H9 (cell line): ENCODE measurements at places on chromosomes 3 and 15. TPM values are rescaled to one million over a fixed set of nuclear protein-coding genes. Genes with fewer than 3 reads are reported as not detected.

DNA sequence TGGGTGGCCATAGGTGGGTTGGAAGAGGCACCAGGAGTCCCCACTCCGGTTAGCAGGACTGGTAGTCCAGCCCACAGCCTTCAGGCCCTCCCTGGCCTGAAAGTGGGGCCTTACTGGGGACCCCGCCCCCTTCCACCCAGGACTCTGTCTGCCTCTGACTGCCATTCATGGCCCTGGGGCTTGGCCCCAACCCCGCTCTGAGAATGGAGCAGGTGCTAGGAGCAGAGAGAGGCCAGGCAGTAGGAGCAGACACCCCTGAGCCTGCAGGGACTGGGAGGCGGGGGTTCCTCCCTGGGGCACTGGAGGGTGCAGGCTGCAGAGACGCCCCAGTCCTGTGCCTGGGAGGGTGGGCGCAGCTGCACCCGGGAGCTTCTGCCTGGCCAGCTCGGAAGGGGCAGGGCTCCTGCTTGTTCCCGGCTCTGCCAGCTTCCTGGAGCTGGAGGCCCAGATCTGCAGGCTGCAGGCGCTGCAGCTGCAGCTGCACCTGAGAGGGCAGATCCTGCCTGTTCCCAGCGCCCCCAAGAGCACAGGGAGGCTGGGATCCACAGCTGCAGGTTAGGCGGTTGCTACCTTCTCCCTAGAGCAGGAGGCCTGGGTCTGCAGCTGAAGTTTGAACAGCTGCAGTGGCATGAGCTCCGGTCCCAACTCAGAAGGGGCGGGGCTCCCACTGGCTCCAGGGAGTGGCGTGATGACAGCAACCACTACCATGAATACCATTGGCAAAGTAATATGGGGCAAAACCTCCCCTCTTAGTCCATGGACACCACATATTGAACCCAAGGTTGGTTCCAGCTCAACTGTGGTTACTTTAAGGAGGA is 194.7 kb downstream of the SQOR start:
- H3K36me3 ChIP-seq, result 0 out of 2 replicates have a peak, but pooled peaks cover 6% of the 10 kb centered on the region
- H3K4me1 ChIP-seq, result no peaks in the 10 kb centered on the region
- H3K27me3 ChIP-seq, result no peaks in the 10 kb centered on the region

DNA sequence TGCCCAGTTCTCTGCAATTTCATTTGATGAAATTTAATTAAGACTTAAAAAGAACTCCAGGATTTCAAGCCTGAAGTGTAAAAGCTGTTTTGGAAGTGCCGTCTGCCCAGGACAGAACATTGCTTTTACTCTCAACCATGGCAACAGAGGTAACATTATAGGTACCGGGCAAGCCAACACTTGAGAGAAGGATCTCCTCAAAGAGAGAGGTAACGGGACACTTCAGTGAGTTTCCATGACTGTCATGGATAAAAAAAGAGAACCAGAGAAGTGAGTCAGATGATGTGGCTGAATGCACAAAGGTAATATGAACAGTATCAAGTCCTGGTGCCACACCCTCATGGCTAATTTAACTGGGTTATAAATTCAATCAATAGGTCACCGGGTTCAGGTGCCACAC is 130.2 kb upstream of the LMOD3 start:
- no peaks in the 10 kb centered on the region for H3K36me3 ChIP-seq
- H3K27ac ChIP-seq, result no peak overlapping the region
- H3K4me1 ChIP-seq, result no peaks in the 10 kb centered on the region; the same call in 1 of the 2 replicates

GRCh38 chr15:57358571-57358970 is 17.7 kb upstream of the CGNL1 start:
- H3K4me1 ChIP-seq, result peaks cover 8% of the 10 kb centered on the region; the same call in 1 of the 2 replicates
- no peaks in the 10 kb centered on the region for H3K27me3 ChIP-seq
- H3K36me3 ChIP-seq, result no peaks in the 10 kb centered on the region
- no peak for DNase-seq

GRCh38 chr3:28036599-28037575 is 204.5 kb upstream of the CMC1 start:
- DNase-seq, result no peak
- no peaks in the 10 kb centered on the region for H3K4me1 ChIP-seq
- H3K36me3 ChIP-seq, result peaks cover 32% of the 10 kb centered on the region
- no peak overlapping the region for H3K27ac ChIP-seq
- no peak overlapping the region for H3K4me3 ChIP-seq

- H3K27me3 ChIP-seq, result no peaks in the 10 kb centered on the region
- DNase-seq, result no peak
- H3K4me1 ChIP-seq, result no peaks in the 10 kb centered on the region
- no peak overlapping the region for H3K27ac ChIP-seq
- peaks cover 20% of the 10 kb centered on the region for H3K36me3 ChIP-seq
These were observed 29.5 kb downstream of the SEC62 start for GRCh38 chr3:169996063-169996462.

DNA sequence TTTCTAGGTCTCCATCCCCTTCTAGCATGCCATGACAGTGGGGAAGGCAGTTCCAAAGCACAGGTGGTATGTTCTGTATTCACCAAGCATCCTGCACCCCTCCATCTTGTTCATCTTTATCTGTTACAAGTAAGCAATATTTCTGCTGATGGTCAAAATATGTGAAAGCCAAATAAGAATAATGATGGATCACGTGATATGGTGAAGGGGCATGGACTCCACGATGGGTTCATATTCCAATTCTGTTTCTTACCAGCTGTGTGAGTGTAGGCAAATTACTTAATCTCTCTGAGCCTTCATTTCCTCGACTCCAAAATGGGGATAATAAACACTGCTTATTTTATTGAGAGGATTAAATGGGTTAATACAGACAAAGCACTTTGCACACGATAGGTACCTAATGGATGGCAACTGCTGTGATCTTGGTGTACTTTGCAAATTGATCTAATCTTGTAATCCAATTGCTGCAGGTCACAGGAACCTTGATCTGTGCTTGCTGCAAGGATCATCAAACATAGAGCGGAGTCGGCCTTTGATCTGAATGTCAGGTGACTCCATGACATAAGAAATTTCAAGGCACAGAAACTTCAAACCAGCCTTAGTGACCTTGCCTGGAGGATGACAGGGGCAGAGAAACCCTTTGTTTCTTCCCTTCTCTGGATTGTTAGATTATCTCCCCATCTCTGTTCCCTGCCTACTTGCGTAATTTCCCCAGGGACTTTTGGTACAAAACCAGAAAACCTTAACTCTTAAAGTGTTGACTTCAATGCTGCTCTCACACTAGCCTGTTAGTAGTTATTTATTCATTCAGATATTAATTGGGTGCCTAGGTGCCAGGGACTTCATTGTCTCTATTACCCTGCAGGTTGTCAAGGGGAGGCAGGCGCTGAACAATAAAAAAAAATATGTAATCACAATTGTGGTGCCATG is 25.8 kb downstream of the SIAH2 start:
- no peaks in the 10 kb centered on the region for H3K27me3 ChIP-seq
- H3K4me1 ChIP-seq, result 0 out of 2 replicates have a peak, but pooled peaks cover 4% of the 10 kb centered on the region
- H3K36me3 ChIP-seq, result peaks cover 2% of the 10 kb centered on the region; the same call in 1 of the 2 replicates
- DNase-seq, result no peak
- H3K27ac ChIP-seq, result no peak overlapping the region

DNA sequence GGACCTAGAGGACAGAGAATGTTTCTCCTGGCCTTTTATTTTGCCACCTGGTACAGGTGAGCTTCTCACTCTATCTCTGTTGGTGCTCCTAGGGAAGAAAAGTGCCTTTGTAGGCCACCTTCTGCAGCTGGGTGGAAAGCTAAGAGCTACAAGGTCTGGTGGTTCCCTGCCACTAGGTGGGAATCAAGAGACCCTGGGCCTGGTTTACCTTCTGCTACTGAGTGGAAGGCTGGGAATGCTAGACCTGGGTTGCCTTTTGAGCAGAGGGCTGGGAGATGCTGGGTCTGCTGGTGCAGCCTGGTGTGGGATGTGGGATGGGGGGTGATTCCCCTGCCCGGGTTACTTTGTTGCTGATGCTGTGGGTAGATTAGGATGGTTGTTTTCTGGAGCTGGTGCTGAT is 72.6 kb downstream of the EBLN2 start:
- no peak overlapping the region for H3K27ac ChIP-seq
- no peaks in the 10 kb centered on the region for H3K36me3 ChIP-seq
- no peak overlapping the region for H3K4me3 ChIP-seq
- H3K27me3 ChIP-seq, result no peaks in the 10 kb centered on the region

DNA sequence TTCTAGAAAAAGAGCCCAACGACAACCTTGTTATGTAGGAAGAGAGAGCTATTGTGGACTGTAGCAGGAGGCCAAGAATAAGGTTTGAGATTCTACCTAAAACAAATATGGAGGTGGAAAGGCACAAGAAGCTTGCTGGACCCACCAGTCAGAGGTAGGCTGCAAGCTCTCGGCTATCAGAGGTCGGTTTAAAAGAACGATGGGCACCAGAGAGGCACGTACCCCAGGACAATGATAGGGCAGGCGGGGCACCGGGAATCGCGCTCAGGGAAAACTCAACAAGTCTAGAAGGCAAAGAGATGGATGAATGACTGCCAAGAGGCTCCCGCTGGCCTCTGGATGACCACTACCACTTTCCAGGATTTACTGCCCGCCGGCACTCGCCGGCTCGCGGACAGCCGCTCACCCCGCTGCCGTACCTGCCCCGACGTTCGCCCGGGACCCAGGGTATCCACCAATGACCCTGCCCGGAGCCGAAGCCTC is 1.1 kb downstream of the HDGFL3 start:
- peaks cover 2% of the 10 kb centered on the region; the same call in 1 of the 2 replicates for H3K4me1 ChIP-seq
- DNase-seq, result peak; percentile 34

GRCh38 chr3:181921220-181921619 is 209.5 kb downstream of the SOX2 start:
- no peak overlapping the region for H3K27ac ChIP-seq
- no peak overlapping the region for H3K4me3 ChIP-seq
- no peaks in the 10 kb centered on the region for H3K27me3 ChIP-seq

GRCh38 chr15:63135281-63135680 is 13.6 kb downstream of the LACTB start:
- no peaks in the 10 kb centered on the region for H3K27me3 ChIP-seq
- no peaks in the 10 kb centered on the region; the same call in 1 of the 2 replicates for H3K36me3 ChIP-seq
- no peaks in the 10 kb centered on the region for H3K4me1 ChIP-seq
- no peak overlapping the region for H3K27ac ChIP-seq
- H3K4me3 ChIP-seq, result no peak overlapping the region

- no peak overlapping the region for H3K27ac ChIP-seq
- H3K36me3 ChIP-seq, result no peaks in the 10 kb centered on the region
- H3K4me1 ChIP-seq, result peaks cover 8% of the 10 kb centered on the region
- no peaks in the 10 kb centered on the region for H3K27me3 ChIP-seq
These were observed 69.2 kb upstream of the ICE2 start for GRCh38 chr15:60548101-60548500.

- no peaks in the 10 kb centered on the region for H3K36me3 ChIP-seq
- H3K4me3 ChIP-seq, result no peak overlapping the region
- H3K27me3 ChIP-seq, result no peaks in the 10 kb centered on the region
- peak; percentile 48 for DNase-seq
- H3K27ac ChIP-seq, result no peak overlapping the region
- peaks cover 3% of the 10 kb centered on the region; the same call in 1 of the 2 replicates for H3K4me1 ChIP-seq
These were observed 114.3 kb upstream of the ARHGEF3 start for GRCh38 chr3:56915966-56916586.

- peaks cover 26% of the 10 kb centered on the region for H3K36me3 ChIP-seq
- DNase-seq, result no peak
- H3K4me1 ChIP-seq, result no peaks in the 10 kb centered on the region
- H3K4me3 ChIP-seq, result peak overlapping the region; percentile 72
- no peaks in the 10 kb centered on the region for H3K27me3 ChIP-seq
These were observed 6.8 kb downstream of the PRRT3 start for GRCh38 chr3:9945358-9945757.

GRCh38 chr3:174710612-174711011 is 148.5 kb upstream of the NAALADL2 start:
- no peaks in the 10 kb centered on the region for H3K27me3 ChIP-seq
- peaks cover 2% of the 10 kb centered on the region; the same call in 1 of the 3 replicates for H3K36me3 ChIP-seq
- H3K4me1 ChIP-seq, result no peaks in the 10 kb centered on the region

- H3K4me3 ChIP-seq, result peak overlapping the region; percentile 80
- H3K36me3 ChIP-seq, result no peaks in the 10 kb centered on the region
- DNase-seq, result peak; percentile 86
- no peaks in the 10 kb centered on the region; the same call in 1 of the 2 replicates for H3K27me3 ChIP-seq
- H3K4me1 ChIP-seq, result peaks cover 3% of the 10 kb centered on the region; the same call in 1 of the 2 replicates
These were observed 87.0 kb upstream of the ALDH1L1 start for GRCh38 chr3:126267169-126267975.

GRCh38 chr15:38076786-38077185 is 142.3 kb downstream of the TMCO5A start:
- H3K4me1 ChIP-seq, result no peaks in the 10 kb centered on the region
- no peaks in the 10 kb centered on the region for H3K36me3 ChIP-seq
- peak; percentile 55 for DNase-seq
- H3K4me3 ChIP-seq, result no peak overlapping the region

DNA sequence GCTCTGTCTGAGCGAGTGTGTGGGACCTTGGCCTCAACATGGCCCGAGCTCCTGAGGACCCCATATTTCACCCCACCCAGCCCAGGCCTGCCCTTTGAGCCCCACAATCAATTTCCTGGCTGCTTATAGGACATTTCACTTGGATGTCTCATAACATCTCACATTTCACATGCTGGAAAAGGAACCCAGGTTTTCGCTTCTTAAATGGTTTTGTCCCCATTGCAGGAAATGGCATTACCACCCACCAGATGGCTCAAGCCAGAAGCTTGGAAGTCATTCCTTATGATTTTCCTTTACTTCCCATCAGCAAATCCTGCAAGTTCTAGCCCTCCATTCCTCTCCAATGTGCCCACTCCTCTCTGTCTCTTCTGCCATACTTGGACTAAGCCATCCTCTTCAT is 14.9 kb downstream of the ITGA11 start:
- DNase-seq, result peak; percentile 4
- no peaks in the 10 kb centered on the region for H3K36me3 ChIP-seq
- no peaks in the 10 kb centered on the region for H3K27me3 ChIP-seq
- peaks cover 5% of the 10 kb centered on the region; the same call in 1 of the 2 replicates for H3K4me1 ChIP-seq

DNA sequence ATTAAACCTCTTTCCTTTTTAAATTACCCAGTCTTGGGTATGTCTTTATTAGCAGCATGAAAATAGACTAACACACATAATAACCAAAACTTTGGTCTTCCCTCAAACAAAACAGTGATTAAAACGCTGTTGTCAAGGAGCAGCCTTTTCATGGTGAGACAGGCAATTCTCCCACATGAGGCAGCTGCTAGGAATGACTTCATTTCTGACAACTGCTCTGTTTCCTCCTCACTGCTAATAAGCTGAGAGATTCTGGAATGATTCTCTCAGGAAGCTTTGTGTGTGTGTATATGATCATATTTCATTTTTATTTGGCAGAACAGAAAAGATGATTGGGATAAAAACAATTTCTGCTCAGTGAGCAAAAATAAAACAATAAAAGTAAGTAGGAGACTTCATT is 580.6 kb upstream of the ADAMTS9 start:
- DNase-seq, result no peak
- no peak overlapping the region for H3K4me3 ChIP-seq
- no peaks in the 10 kb centered on the region for H3K36me3 ChIP-seq
- H3K4me1 ChIP-seq, result peaks cover 3% of the 10 kb centered on the region; the same call in 1 of the 2 replicates
- no peak overlapping the region for H3K27ac ChIP-seq

- H3K4me1 ChIP-seq, result no peaks in the 10 kb centered on the region
- H3K4me3 ChIP-seq, result peak overlapping the region; percentile 17; the same call in 1 of the 3 replicates
- DNase-seq, result peak; percentile 78
These were observed 12.0 kb downstream of the MESD start for GRCh38 chr15:80977627-80978036.

GRCh38 chr3:102514241-102514640 is 79.4 kb downstream of the ZPLD1 start:
- no peaks in the 10 kb centered on the region for H3K36me3 ChIP-seq
- no peak overlapping the region for H3K4me3 ChIP-seq
- H3K27ac ChIP-seq, result no peak overlapping the region
- no peaks in the 10 kb centered on the region for H3K27me3 ChIP-seq
- no peak for DNase-seq

The CELSR3 gene
- 23.5 and 23.9 TPM in 2 replicates for total RNA-seq

The GRK7 gene
- total RNA-seq, result not detected in 2 replicates

The TUSC7 gene
- total RNA-seq, result not detected in 2 replicates

The MNS1 gene
- total RNA-seq, result 4.2 and 4.3 TPM in 2 replicates

The CELF6 gene
- total RNA-seq, result 0.13 and 0.18 TPM in 2 replicates

The CHP1 gene
- 87.0 and 97.7 TPM in 2 replicates for total RNA-seq

The TMC3 gene
- total RNA-seq, result not detected in 2 replicates
